ENCODE measurements at places on chromosomes 12 and 14.

DNA sequence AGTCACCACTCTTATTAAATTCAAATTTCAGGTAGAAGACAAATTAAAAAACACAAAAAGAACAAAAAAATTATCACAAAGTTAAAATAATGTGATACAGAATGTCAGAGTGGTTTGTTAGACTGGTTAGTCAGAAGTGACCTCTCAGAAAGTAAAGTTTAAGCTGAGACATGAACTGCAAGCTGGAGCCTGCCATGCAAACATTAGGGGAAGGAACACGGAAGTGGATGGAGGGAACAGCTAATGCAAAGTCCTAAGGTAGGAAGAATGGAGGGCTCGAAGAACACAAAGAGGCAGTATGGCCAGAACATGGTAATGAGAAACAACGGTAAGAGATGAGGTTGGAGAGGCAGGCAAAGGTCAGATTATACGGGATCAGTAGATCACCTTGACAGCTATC lies 41.7 kb downstream of the WDHD1 start:
- DNase-seq: no peak

GRCh38 chr12:50746431-50746830 lies 17.5 kb upstream of the ATF1 start:
- no peak for DNase-seq

DNA sequence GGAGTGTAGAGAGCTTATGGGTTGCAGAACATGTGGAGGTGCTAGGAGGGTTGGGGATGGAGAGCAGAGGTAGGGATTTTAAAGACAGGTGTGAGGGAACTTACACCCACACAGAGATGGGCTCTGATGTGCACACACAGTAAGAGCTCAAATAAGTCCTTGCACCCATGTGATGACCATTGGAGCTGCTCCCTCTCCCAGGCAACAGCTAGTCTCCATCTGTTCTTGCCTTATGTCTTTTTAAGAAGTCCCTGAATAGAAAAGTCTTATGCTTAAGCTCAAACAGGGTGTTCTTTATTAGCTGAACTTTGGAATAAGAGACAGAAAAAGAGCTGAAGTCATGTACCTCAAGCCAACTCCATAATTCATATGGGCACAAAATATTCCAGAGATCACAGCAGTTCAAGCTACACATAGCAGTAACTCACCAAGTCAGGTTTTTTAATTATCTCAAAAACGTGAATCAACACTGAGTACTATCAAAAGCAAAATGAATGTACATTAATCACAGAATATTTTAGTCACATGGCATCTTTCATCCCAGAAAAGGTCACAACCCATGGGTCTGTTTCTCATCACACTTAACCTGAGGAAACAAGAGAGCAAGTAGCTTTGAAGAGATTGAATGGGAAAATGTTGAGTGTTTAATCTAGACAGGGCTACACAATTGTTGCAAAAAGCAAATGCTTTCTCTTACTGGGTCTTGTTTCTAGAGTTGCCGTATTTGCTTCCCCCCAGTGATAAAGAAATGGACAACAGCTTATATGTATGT lies 1513.6 kb upstream of the SEL1L start:
- DNase-seq: no peak

- no peak for DNase-seq
Measured at GRCh38 chr12:120784804-120785203, 59.2 kb downstream of the ACADS start.

DNA sequence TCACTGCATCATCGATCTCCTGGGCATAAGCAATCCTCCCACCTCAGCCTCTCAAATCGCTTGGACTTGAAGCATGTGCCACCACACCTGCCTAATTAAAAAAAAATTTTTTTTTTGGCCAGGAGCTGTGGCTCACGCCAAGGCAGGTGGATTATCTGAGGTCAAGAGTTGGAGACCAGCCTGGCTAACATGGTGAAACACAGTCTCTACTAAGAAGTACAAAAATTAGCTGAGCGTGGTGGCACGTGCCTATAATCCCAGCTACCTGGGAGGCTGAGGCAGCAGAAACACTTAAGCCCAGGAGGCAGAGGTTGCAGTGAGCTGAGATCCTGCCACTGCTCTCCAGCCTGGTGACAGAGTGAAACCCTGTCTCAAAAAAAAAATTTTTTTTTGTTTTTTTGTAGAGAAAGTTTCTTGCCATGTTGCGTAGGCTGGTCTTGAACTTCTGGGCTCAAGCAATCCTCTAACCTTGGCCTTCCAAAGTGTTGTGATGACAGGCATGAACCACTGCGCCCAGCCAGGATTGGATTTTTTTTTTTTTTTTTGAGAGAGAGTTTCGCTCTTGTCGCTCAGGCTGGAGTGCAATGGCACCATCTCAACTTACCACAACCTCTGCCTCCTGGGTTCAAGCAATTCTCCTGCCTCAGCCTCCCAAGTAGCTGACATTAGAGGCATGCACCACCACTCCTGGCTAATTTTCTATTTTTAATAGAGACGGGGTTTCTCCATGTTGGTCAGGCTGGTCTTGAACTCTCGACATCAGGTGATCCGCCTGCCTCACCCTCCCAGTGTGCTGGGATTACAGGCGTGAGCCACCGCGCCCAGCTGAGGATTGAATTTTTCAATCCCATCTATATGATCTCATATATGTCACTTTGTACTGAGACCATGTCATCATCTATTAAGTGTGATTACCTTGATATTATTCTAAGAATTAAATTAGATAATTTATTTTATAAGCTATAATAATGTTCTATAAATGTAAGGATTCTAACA lies 12.4 kb downstream of the SLC2A3 start:
- no peak for DNase-seq

GRCh38 chr12:98595243-98595988 lies 1.9 kb downstream of the SLC25A3 start:
- DNase-seq: no peak

DNA sequence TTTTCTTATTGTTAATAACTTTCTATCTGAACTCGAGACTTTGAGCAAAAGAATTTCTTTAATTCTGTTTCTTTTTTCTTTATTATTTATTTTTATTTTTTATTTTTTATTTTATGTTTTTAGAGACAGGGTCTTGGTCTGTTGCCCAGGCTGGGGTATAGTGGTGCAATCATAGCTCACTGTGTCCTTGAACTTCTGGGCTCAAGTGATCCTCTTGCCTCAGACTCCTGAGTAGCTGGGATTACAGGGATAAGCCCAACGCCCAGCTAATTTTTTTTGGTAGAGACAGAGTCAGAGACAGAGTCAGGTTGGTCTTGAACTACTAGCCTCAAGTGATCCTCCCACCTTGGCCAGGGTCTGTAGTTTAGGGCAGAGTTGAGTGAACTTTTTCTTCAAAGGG lies 18.5 kb downstream of the METAP2 start:
- DNase-seq: no peak

- DNase-seq: no peak
Measured at GRCh38 chr14:28875934-28876571, 109.5 kb downstream of the FOXG1 start.

- no peak for DNase-seq
Measured at GRCh38 chr12:57603324-57603723, 1.3 kb upstream of the DTX3 start.

DNA sequence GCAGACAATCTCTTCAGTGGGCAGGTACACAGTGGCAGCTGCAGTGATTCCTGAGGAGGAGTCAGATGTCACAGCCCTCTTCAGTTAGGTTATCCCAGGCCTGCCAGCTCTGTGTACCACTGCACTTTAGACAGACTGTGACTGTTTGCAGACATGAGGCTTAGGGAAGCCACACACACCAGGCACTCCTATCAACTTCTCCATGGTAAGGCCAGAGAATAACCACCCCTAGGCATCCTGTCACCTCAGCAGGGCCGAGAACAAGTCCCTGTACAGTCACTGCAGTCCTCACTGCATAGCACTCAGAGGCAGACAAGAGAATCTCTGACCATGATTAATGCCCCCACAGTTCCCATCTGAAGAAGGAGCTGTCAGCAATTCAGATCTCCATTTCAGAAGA lies 296.5 kb downstream of the GALC start:
- no peak for DNase-seq

DNA sequence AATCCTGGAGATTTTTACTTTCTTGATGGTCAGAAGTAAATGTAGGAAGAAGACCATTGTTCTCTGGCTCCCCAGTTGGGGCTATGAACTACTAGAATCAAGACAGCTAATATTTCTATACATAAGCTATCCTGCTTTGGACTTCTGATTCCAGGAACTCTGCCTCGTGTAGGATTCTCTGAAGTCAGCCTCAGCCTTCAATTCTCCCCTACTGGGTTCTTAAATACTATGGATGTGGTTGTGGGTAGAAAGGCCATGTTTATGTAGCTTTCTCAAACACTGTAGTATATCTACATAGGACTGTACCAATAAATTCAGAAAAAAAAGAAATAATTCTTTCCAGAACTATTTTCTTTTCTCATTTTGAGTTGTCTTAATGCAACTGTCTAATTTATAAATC lies 302.5 kb downstream of the ITPR2 start:
- no peak for DNase-seq

DNA sequence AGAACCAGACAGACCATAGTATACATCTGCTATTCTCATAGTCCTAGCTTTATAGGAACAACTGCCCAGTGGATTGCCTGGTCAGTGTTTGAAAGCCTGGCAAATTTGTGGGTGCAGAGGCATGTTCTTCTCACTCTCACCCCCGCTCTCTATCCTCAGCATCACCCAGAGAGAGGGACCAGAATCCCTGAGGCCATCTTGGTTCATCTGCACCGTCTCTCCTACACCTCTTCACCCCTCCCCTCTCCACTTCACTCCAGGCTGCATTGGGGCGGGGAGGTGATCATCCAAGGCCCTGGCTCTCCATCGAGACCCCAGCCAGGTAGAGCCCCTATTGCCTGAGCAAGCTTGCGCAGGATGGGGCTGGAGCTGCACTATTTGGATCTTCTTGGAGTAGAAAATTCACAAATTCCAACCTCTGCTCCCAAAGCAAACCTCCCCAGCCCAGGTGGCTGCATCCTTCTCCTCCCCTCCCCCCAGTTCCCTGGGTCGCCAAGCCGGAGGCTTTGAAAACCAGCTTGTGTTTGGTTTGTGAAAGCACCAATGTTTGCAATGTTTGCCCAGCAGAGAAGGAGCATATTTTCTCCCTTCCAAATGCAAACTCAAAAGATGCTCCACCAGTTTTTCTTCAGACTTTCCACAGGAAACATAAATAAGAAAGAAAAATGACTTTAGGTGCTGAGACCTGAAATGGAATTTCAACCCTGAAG lies 18.6 kb upstream of the COL2A1 start:
- no peak for DNase-seq

GRCh38 chr12:58887068-58887467 lies 33.2 kb downstream of the LRIG3 start:
- DNase-seq: no peak

GRCh38 chr12:53729644-53730043 lies 2.4 kb upstream of the CALCOCO1 start:
- DNase-seq: no peak

DNA sequence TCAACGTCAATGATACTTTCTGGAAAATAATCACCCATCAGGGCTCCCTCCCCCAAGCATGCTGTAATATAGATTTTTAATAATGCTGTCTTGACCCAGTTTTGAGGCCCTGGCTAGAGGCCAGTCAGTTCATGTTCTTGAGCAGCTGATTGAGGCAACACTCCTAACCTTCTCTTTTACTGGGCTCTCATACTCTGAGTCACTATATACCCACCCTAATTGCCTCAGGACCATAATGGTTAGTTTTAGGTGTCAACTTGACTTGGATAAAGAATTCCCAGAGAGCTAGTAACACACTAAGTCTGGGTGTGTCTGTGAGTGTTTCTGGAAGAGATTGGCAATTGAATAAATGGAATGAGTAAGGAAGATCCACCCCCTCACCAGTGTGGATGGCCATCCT lies 527.0 kb upstream of the ATP2B1 start:
- no peak for DNase-seq

DNA sequence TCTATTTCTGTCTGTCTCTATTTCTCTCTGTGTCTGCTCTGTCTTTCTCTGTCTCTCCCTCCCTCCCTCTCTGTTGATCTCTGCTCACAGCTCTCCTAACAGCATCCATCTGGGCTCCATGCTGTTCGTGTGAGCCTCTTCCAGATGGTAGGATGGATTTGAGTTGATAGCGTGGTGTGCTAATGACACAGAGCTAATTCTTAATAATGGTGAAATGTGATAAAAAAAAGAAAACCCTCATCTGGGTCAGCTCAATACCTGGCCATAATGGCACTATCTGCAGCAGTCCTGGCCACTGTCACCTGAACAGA lies 96.4 kb downstream of the AACS start:
- no peak for DNase-seq

DNA sequence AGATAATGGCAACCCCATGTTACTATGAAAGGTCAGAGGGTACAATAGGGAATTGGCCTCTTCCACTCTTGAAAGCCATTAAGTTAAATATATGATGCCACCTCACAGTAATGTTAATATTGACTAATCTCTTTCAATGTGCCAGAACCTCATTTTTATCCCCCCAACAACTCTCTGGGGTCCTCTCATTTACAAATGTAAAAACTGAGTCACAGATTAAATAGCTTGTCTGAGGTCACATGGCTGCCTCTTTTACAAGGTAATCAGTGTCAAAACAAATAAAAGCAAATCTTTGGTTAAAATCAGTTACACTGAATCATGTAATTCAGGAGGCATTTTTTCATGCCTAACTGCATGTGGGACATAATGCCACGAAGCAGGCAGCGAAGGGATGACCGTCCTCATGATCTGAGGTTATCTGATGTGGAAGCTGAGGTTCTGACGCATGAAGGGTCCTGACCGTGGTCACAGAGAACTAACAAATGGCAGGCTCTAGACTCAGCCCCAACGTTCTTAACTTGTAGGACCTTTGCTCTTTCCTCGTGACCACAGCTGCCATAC lies 78.5 kb downstream of the PTPN21 start:
- DNase-seq: no peak

DNA sequence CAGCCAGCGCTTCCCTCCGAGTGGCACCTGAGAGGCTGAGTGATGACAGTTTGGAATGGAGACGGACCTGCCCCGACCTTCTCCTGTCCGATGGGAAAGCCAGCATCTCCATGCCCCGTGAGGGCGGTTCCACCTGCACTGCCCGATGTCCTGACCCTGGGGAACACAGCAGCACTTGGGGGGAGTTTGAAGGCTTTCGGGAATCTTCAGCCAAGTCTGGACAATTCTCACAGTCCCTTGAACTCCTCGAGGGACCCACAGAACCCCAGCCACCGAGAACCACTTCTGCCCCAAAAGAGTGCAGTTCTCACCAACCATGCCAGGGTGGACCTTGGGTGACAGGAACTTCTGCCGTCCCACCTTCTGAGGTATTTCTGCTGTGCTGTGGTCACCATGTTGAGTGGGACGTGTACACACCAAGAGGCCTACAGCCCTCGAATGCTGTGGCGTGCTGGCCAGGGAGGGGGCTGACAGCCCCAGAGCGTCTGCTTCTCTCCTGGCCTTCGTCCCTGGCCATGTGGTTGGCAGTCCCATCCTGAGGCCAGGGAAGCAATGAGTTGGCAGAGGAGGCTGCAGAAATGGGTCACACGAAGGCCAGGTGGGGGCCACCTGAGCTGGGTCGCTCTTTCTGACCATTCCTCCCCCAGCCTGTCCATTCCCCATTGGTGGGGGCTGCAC lies 1.0 kb downstream of the CLBA1 start:
- DNase-seq: no peak

- DNase-seq: no peak
Measured at GRCh38 chr14:96581902-96582301, 79.7 kb downstream of the PAPOLA start.

- DNase-seq: no peak
Measured at GRCh38 chr12:12930633-12931219, 21.2 kb downstream of the GPRC5D start.

Measured in stimulated activated CD4-positive, alpha-beta T cell treated with anti-CD3 and anti-CD28 coated beads, Interleukin-12 subunit alpha, Interleukin-12 subunit beta, amount 100 ng/mL, for 48 hours (primary cell).